ENCODE measurements at places on chromosomes 1 and 21.

GRCh38 chr1:40923511-40924020, 55.9 kb upstream of the CTPS1 start:
- DNase-seq = no peak

- peak; percentile 13 for DNase-seq
Observed at GRCh38 chr1:52057255-52057654, 1.2 kb downstream of the BTF3L4 start.

DNA sequence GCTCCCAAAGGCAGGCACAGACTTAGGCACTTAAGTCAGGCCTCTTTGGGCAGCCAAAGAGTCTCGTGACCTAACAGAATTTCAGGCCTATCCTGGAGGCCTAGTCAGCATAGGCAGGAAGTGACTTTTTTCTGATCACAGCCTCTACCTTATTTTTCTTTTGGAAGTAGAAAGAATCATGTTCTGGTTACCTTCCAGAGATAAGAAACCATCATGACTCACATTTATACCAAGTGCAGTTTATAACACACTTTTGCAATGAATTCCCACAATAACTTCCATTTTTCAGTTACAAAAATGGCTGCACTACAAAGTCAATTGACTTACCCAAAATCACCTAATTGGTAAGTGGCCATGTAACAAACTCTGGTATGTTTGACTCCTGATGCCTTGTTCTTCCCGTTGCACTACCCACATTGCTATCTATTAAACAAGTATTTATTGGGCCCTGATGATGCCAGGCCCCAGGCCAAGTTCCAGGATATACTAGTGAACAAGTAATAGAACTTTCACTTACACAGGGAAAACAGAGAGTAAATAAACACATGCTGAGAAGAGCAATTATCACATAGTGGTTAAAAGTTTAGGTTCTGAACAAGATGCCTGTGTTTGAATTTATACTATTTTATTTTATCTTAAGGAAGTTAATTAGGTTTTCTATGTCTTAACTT, 74.3 kb downstream of the SH3GLB1 start:
- peak; percentile 48 for DNase-seq

- DNase-seq = peak; percentile 54
Observed at GRCh38 chr1:31529999-31530684, 46.2 kb upstream of the TINAGL1 start.

DNA sequence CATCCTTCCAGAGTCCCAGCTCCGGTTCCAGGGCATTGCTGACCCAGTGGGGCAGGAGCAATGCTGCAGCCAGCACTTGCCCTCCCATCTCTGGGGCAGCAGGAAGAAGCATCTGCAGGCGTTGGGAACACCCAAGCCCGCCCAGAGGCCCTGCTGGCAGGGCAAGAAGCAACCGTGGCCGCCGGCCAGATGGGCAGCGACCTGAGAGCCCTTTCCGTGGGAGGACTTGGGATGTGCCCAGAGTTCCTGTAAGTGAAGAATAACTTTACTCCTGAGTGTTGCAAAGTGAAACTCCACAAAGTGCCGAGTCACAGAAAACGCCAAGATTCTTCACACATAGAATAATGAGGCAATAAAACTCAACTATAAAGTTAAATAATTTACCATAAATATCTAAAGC, 46.0 kb downstream of the GRIK3 start:
- no peak for DNase-seq

DNA sequence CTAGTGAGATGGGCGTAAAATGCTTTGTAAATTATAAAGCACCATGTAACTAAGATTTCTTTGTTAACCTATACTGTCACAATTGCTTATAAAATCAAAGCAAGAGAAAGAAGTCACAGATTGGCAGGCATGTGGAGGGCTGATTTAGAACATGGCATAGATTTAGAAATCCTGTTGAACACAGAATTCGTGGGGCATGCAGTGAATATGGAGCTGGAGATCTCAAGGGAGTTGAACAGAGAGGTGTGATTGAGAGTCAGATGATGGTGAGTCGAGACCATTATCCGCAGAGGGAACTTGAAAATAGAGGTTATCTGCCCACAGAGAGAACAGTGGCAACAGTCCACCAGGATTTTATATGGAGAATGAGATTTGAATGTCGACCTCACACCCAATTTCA, 27.6 kb downstream of the PBX1 start:
- no peak for DNase-seq

DNA sequence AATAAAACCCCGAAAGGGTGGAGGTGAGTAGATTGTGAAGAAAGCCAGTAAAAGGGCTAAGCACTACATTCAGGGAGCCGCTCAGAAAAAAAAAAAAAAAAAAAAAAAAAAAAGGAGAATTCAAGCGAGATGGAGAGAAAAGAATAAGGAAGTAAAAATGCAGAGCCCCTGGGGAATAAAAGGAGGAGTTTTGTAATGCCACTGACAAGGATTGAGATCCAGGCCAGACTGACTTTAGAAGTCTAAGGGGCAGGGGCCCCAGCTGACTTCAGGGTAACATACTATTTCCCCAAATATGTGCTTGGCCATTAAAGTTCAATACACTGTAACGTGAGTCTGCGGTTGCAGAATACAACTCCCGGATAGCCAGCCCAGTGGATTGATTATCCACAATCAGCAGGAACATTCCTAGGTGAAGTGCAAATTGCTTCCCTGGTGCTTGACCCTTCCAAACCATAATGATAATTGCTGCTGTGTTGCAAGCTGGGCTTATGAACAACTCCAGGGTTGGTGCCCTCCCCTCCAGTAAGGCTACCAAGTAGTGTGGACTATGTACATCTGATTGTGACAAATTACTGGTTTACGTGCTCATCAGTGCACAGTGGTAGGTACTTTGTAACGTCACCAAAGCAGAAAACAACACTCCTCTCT, 30.7 kb upstream of the RRP15 start:
- DNase-seq = no peak

DNA sequence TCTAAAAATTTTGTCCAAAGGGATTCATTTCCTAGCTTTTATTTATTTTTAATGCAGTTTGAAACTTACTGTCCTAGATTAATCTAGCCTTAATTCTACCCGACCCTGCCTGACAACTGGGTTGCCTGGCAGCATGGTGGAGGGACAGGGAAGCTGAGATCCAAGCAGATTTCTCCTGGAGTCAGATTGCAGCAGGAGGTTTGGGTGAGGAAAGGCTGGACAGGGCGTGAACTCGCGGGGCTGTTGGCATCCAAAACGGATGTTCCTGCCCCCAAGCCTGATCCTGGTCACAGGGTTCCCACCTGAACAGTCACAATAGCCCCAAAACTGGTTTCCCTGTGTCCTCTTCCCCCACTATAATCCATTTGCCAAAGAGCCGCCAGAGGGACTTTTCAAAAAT, 23.2 kb downstream of the TCEA3 start:
- no peak for DNase-seq

DNA sequence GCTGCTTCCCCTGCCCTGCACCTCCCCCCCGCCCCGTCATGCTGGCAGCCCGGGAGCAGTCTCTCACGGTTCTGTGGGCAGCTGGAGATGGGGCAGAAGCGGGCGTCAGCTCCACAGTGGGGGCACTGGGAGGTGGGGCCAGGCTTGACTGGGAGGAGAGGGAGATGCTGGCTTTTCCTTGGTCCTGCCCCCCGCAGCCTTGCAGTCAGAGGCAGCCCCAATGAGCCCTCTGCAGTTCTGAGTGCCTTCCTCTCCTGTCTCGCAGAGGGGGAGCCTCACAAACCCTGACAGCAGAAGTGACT, 21.7 kb downstream of the ARHGEF10L start:
- no peak for DNase-seq

GRCh38 chr21:41466024-41466820, 40.2 kb downstream of the MX1 start:
- no peak for DNase-seq

DNA sequence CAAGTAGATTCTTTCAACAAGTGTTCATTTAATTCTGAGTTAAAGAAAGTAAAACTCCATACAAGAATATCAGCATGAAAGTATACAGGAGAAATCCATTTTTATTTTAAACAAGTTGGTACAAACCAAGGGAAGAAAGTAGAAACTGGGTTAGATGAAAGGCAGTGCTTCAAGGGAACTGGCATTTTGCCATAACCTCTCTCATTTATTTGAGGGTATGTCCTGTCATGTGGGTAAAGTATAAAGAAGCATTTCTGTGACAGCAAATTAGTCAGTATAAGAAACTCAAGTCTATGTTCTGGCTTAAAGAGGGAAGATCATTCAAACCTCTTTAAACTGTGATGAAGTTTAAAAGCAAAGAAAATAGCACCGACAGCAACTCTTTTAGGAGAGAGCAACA, 32.0 kb downstream of the OLFM3 start:
- no peak for DNase-seq

DNA sequence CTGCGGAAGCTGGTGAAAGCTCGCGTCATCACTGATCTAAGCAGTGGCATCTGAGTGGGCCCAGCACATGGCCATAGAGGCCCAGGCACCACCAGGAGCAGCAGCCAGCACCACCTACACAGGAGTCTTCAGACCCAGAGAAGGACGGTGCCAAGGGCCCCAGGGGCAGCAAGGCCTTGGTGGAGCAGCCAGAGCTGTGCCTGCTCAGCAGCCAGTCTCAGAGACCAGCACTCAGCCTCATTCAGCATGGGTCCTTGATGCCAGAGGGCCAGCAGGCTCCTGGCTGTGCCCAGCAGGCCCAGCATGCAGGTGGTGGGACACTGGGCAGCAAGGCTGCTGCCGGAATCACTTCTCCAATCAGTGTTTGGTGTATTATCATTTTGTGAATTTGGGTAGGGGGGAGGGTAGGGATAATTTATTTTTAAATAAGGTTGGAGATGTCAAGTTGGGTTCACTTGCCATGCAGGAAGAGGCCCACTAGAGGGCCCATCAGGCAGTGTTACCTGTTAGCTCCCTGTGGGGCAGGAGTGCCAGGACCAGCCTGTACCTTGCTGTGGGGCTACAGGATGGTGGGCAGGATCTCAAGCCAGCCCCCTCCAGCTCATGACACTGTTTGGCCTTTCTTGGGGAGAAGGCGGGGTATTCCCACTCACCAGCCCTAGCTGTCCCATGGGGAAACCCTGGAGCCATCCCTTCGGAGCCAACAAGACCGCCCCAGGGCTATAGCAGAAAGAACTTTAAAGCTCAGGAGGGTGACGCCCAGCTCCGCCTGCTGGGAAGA, 3.2 kb upstream of the ARTN start:
- no peak for DNase-seq
